GM04504 (cell line): ENCODE measurements at places on chromosomes 5 and 9.

- DNase-seq: no peak
These were observed 53.7 kb downstream of the PAX5 start for GRCh38 chr9:36980148-36980974.

GRCh38 chr5:127006744-127007143 lies 23.6 kb downstream of the MARCHF3 start:
- DNase-seq: no peak

- peak; percentile 38 for DNase-seq
These were observed 1358.4 kb downstream of the EFNA5 start for GRCh38 chr5:106312360-106312759.

DNA sequence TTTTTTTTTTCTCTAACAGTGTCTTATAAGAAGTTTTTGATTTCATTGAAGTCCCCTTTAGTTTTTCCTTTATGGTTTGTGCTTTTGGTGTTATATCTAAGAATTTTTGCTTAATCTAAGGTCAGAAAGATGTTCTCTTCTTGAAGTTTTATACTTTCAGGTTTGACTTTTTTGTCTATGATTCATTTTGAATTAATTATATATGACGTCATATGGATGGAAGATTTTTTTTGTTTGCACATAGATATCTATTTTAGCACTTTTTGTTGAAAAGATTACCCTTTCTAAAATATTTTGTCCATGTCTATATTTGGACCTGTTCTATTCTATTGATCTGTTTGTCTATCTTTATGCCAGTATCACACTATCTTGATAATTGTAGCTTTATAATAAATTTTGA lies 16.3 kb downstream of the UBAP1 start:
- DNase-seq: no peak

DNA sequence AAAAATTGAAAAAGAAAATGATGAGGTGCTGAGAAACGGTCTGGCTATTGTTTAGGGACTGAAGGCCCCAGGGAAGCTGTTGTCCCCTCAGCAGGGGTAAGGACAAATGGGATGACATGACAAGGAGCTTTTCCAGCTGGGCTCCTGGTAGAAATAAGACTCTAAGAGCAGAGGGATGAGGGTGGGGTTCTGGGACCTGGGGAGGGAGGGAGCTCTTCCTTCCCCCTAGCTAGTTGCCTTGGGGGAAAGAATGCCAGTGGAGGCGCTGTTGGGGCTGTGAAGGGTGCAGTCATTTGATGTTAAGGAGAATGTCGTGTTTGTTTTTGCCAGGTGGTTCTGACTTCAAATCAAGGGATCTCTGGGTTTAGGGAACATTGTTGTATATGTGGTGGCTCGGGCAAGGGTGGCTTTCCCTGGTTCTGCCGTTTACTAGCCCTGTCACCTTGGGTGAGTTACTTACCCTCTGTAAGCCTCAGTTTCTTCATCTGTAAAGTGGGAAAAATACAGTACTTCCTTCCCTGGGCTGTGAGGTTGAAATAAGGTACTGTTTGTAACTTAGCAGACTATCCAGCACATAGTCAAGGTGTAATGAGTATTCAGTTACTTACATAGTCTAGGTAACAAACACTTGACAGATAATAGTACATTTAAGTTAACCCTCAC lies 47.8 kb downstream of the WWC1 start:
- DNase-seq: no peak

DNA sequence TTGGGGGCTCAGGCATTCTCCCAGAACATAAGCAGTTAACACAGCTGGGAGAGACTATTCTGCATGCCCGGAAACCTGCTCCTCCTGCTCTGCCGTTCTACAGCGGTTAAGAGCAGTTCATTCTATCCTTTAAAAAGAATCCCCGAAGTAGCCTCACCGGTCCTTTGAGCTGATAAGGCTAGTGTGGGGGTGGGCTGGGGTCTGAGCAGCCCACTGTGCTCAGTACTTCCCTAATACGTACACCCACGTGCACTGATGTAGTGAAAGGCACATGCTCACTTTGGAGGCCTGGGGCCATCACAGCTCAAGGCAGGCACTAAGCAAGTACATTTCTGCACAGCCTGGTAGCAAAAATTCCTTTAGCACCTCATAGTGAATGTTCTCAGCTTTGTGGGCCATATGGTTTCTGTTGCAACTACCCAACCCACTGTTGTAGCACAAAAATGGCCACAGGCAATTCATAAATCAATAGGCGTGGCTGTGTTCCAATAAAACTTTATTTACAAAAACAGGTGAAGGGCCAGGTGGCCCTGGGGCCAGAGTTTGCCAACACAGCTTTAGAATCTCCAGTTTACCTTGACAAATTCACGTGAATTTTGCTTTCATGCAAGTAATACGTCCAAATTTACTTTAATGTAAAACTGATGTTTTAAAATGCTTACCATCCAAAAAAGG lies 136.4 kb downstream of the ZNF354C start:
- DNase-seq: no peak

- DNase-seq: no peak
These were observed 79.1 kb upstream of the RARS1 start for GRCh38 chr5:168407211-168407610.

DNA sequence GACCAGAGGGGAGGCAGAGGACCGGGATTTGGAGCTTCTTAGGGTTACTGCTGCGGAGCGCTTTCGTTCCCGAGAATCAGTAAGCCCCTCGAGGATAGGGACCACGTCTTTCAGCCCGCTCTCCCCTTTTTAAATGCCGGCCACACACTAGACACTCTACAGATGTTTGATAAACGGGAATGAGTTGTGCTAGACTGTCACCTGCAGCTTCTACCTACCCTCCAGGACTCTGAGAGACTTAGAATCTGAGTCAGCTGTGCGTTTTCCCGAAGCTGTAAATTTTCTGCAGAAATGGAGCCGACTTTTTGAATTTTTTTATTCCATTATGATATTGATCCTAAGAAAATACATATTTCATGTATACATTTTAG lies 670 bp downstream of the CCDC171 start:
- DNase-seq: no peak

GRCh38 chr9:28445211-28445610 lies 871.9 kb upstream of the C9orf72 start:
- DNase-seq: no peak

DNA sequence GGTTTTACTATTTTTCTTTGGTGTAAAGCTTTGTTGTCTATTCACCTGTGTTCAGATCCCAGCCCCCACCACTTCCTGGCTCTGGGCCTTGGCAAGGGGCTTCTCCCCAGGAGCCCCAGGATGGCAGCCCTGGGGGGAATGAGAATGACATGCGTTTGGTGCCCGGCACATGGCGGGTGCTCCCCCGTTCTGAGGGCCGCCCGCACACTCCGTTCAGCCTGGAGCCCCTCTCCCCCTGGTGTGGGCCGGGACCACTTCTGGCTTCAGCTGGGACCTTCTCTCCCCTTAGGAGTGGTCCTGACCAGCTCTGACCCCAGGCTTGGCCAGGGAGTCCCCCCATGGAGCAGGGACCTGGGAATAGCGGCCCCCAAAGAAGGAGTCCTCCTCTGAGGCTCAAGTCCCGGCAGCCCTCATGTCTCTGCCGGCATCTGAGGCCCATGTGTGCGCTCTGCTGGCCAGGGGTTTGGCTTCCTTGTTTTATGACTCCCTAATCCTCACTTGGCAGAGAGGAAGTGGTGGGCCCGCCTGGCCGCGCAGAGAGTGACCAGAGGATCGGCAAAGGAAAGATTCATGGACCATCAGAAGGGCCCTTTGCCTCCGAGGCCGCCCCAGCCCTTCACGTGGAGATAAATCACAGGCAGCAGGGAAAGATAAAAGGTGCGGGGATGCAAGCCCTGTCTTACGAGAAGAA lies 57.0 kb upstream of the LMX1B start:
- no peak for DNase-seq

DNA sequence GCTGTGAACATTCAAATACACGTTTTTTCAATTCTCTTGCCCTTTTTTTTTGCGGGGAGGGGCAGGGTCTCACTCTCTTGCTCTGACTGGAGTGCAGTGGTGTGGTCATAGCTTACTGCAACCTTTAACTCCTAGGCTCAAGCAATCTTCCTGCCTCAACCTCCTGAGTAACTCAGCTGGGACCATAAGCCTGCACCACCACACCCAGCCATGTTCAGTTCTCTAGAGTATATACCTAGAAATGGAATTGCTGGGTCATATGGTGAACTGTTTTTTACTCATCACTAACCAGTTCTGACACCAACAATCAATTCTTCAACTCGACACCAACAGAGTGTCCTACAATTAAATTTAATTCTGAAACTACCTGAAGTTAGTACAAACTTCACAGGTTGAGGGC lies 85.5 kb upstream of the ZNF169 start:
- DNase-seq: no peak

GRCh38 chr9:77725820-77726219 lies 77.7 kb upstream of the GNA14 start:
- no peak for DNase-seq

DNA sequence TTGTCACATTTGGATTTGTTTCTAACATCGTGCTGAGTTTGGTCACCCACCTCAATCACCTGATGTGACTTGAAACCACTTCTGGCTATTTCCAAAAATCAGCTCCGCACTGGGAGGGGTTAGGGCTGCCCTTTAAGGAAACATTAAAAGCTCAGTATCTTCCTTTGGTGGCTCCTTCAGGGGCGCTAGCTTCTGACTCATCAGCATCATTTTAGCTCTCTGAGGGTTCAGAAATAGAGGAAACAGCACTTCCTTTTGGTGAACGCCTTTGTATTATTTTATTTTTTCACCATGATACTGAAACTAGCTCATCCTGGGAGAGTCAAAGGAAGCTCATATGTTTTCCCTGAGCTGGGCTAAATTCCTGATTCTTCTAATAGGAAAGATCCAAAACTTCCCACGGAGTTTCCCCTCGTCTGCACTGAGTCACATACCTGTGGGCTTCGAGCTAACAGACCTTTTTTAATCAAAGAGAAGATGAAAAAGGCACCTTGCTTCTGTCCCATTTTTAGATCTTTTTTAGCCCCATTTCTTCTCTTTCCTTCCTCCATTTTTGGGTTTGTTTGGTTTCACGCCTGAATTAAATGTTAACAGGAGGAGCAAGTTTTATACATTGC lies 48.2 kb downstream of the ROPN1L start:
- DNase-seq: no peak
